Left ventricle myocardium inferior (tissue), 1 donor: ENCODE measurements at places on chromosomes 16 and 17.

GRCh38 chr17:19579867-19580565, 46.4 kb downstream of the SLC47A1 start:
- peak; percentile 26 for DNase-seq

DNA sequence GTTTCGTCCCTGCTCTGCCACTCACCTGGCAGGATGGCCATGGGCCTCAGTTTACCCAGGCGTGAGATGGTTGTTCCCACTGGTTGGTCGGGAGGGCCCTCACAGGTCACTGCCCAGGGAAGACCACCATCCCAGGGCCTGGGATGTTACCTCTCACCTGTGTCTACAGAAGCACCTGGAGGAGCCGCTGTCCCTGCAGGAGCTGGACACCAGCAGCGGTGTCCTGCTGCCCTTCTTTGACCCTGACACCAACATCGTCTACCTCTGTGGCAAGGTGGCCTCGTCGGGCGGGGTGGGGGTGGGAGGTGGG, 4.1 kb downstream of the CORO1A start:
- no peak for DNase-seq

GRCh38 chr17:19370493-19370960, 7.8 kb upstream of the MAPK7 start:
- peak; percentile 71 for DNase-seq

DNA sequence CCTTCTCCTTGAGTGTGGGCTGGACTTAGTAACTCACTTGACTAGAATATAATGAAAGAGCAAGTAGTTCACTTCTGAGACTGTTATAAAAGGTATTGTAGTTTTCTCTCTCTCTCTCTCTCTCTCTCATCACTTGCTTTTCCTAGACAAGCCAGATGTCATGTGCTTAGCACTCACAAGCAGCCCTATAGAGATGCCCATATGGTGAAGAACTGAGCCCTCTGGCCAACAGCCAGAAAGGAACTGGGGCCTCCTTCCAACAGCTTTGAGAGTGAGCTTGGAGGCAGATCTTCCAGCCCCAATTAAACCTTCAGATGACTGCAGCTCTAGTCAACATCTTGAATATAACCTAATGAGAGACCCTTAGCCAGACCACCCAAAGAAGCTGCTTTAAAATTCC, 440.5 kb downstream of the GRIN2A start:
- DNase-seq = no peak

DNA sequence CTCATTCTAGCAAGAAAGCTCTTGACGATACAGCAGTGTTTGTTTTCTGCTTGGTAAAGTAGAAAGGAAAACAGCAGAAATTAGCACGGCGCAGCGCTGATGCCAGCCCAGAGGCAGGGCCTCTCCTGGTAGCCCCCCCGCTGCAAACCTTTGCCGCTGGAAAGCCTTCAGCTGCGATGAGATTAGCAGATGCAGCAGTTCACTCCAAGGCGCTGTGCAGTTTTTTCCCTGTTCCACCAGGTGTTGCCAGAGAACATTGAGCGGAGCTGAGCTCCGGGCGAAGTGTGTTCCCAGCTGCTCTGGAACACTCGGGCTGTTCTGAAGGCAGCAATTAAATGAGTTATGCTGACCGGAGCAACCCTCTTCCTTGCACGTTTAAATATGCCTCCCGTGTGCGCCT, 72.5 kb downstream of the RBFOX1 start:
- peak; percentile 64 for DNase-seq

- DNase-seq = no peak
Observed at GRCh38 chr17:11704041-11704440, 105.8 kb downstream of the DNAH9 start.

GRCh38 chr16:63462316-63462715, 1426.1 kb upstream of the CDH8 start:
- no peak for DNase-seq

DNA sequence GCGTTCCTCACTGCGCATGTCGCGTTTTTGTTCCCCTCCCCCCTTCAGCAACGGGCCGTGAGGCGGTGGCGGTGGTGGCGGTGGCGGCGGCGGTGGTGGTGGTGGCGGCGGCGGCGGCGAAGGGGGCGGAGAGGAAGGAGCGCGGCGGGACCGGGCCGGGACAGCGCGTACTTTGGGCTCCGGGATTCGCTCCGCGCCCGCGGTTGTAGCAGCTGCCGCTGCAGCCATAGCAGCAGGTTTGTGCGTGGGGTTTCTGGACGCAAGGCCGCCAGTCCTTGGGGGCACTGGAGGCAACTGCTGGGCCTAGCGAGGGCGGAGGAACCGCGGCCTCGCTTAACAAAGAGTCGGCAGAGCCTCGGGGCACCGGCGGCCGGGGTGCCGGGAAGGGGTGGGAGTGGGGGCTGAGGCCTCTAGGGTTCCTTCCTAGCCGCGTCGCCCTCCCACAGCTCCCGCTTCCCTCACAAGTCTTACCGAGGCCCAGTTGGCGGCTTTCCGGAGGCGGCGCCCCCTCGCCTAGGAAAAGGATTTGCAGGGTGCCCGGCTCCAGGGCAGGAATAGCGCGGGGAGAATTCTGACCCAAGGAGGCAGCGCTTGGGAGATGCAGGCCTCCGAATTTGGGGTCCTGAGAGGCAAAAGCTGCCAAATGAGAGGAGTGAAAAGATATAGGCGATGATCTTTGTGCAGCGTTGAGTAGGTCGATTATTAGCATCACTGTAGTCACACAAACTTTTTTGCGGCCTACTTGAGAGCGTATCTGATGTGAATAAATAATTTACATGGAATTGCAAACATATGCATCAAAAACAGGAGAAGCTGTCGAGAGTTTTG, at the start of gene DDX42:
TSS of gene DDX42 (plus strand) at position 30 of the 828 bp plus-strand sequence. CDS start 12,880 bp downstream, outside the sequence.
- DNase-seq = peak; percentile 90

DNA sequence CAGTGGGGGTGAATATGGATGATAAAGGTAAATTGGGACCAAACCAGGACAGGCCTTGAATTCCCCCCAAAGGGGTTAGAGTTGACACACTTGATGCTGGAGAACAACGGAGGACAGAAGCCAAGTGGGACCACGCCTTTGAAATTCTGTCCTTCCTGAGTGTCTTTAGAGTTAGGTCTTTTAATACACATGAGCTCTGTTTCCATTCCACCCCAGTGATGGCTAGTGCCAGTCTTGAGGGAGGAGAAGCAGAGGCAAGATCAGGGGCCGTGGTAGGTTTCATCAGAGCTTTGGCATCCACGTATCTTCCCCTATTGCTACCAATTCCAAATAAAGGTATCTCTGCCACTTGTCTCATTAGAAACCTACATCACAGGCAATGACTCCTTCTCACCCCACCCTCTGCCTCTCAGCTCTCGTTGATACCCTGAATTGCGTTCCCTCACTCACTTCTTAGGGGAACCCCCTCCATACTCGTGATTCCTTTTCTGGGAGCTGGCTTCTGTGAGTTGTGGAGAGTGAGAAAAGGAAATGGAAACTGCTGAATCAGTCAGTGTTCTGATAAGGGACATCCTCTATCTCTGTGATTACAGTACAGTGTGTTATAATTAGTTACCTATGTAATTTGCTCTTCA, 2.4 kb upstream of the CCL3L1 start:
- no peak for DNase-seq

DNA sequence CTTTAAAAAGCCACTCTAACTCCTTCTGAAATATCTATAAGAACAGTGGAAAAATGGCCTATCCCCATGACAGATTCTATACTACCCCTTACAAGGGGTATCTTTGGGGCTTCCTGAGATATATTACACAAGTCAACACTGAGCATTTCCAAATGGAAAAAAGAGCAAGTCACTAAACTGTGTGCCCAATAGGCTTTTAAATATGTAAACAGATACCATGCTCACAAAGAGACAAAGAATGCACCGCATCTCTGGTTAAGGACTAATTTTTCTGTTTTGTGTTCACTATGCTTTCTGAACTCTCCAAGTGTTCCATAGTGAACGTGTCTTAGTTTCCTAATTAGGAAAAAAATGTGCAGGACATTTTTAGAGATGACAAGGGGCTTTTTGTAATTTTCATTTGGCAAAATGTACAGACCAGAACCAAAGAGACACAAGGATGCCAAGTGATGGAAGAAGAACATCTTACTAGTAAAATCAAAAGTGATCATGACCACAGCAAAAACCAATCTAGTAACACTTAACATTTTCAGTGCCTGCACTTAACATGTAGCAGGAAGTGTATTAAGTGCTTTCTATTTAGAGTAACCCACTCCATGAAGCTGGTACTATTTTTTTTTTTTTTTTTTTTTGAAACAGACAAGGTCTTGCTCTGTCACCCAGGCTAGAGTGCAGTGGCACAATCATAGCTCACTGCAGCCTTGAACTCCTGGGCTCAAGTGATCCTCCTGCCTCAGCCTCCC, 21.5 kb downstream of the MYH11 start:
- no peak for DNase-seq

DNA sequence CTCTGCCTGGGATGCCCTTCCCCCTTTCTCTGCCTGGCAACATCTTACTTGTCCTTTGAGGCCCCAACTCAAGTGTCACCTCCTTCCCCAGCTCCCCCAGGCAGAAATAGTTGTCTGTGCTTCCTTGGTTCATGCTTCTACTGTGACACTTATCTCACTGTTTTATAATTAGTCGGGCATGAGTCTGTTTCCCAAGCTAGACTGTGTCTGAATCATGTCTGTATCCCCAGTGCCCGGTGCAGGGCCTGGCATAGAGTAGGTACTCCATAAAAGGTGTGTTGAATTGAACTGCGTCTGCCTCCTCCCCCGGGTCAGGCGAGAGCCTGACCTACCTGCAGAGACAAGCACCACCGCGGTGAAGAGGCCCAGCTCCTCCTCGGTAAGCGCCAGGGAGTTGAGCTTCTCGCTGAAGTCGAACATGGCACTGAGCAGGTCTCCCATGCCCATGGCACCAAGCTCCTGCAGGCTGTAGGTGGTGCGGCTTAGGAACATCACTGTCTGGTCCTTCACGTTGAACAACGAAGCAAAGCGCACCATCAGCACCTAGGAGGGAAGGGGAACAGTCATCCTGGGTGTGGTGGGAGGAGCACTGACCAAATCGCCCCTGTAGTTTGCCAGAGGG, 6.7 kb downstream of the NR1D1 start:
- DNase-seq = no peak
